Heart left ventricle (tissue), 16 donors: ENCODE measurements at places on chromosomes 1 and 21.
A peak's percentile ranks its signal among the peaks of the same experiment; 100 is the strongest.

DNA sequence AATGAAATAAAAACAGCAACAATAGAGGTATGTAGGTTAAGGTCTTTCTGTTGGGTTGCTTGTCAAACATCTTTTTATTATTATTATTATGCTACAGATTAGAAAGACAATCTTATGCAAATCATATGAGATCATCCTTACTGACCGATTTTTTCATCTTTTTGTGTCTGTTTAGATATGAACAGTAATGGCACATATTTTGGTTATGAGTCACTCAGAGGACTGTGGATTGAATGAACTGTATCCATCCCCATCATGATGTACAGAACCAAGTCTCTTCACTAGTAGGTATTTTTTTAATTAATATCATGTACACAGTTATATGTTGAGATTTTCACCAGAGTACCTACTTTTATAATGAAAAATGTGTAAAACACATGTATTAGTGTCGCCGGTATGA, 159.1 kb downstream of the CHRM3 start:
- no peak for DNase-seq

DNA sequence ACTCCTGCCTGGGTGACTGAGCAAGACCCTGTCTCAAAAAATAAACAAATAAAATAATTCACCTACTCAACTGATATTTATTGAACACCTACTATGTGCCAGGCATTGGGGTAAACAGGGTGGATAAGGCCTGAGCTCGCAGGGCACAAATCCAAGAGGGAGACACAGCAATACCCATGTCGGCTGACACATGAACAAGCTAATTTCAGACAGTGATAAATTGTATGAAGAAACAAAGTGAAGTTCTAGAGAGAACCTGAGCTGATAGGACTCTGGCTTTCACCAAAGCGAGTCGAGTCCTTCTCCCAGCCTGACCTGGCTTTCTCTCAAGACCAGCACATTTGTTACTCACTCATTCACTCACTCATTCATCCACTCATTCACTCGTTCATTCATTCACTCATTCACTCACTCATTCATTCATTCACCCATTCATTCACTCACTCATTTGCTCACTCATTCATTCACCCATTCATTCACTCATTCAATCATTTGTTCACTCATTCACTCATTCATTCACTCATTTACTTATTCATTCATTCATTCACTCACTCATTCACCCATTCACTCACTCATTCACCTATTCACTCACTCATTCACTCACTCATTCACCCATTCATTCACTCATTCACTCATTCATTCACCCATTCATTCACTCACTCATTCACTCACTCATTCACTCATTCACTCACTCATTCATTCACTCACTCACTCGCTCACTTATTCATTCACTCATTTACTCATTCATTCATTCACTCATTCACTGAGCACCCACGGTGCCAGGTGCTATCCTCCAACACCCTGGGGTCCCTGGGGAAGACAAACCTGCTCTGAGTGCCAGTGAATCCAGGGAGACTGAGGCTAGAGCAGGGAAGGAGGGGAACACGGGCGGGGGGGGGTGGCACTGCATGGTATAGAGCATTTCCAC, 37.4 kb upstream of the CASZ1 start:
- DNase-seq, result no peak

DNA sequence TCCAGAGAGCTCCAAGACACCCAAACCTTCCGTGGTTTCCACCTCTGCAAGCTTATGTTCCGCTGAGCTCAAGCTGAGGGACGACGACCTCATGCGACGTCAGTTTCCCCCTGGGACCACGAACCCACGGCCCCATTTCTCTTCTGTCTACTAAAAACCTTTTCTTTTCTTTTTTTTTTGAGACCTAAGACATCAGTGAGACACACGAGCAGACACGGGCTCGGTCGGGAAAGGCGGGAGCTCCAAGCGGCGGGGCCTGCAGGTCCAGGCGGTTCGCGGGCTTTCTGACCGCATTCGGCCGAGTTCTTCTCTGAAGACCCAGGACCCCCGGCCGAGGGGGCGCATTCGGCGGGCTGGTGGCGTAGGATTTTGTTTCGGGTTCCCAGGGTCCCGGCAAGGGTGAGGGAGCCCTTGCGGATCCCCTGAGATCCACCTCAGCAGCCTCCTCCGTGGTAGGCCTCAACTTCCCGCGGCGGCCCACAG, 402 bp downstream of the C21orf58 start:
- DNase-seq, result peak; percentile 50

DNA sequence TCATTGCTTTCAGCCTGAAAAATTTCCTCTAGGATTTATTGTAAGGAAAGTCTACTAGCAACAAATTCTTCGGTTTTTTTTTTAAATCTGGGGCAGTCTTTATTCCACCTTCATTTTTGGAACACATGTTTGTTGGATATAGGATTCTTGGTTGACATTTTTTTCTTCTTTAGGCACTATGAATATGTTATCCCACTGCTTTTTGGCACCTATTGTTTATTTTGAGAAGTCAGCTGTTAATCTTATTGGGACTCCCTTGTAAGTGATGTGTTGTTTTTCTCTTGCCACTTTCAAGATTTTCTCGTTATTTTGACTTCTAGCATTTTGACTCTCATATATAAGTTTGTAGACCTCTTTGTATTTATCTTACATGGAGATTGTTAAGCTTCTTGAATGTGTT, 99.3 kb downstream of the NPHS2 start:
- DNase-seq, result no peak

GRCh38 chr1:3066250-3066711, 2.7 kb upstream of the PRDM16 start:
- DNase-seq, result peak; percentile 66

- DNase-seq, result no peak
These were observed 129.6 kb downstream of the ZNF648 start for GRCh38 chr1:181931873-181932272.
